IPS DF 6.9 (cell line): ENCODE measurements at places on chromosomes 16 and 17.

DNA sequence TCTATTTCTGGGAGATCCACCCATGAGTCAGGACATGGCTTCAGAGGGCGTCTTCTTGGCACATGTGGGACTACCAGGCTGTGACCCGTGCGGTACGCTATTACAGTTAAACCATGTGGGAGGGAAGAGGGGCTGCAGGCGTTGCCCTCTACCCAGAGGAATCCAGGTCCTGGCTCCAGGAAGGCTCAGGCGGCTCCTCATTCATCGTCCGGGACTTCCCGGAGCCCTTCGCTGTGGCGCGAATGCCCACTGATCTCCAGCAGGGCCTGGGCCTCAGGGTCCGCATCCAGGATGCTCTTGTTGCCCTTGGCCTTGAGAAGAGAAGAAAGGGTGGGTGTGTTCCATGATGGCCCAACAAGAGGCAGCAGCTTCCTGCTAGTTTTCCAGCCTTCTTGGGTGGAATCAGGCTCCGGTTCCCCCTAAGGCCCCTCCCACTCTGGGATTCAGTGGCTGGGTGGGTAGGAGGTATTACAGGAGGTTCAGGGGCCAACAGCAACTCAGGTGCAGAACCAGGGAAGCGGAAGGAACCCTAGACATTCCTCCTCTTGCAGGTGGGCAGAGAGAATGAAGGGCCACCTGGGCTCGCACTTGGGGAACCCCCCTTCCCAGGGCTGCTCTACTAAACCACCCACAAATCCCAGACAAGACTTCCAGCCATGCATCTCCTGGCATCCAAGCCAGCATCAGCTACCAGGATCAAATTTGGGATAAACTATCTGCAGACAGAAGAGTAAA, 24.6 kb downstream of the MEAK7 start:
- H3K36me3 ChIP-seq = no peaks in the 10 kb centered on the region
- no peak overlapping the region for H3K27ac ChIP-seq
- DNase-seq = no peak
- no peak overlapping the region for H3K4me3 ChIP-seq

DNA sequence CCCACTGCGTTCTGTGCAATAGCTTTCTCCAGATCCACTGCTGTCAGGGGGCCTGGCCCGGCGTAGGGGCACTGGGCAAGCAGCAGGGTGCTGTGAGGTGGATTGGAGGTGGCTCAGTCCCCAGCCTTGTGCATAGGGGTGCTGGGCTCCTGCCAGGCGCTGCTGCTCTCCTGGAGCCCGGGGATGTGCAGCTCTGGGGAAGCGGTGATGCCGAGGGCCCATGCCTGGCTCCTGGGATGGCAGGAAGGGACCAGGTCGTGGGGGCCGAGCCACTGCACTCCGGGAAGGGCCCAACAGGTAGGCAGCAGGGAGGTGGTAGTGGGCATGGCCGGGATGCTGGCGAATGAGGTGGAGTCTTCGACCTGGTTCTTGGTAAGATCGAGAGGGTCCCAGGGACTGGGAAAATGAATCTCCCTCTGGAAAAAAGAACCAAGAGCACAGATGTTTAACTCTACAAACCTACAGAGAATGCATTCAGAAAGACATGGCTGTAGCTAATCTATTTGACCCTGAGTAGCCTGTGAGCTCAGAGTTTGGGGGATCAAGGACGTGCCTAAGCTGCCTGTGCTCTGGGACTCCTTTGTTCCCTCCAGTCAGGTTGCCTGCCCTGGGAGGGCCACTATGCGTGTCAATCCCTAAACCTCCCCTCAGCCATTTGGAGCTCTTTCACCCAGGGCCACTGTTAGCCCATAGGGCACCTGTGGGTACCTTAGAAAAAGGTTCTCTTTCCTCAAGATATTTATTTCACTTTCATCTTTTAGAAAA, 6.6 kb upstream of the SUPT4H1 start:
- no peaks in the 10 kb centered on the region for H3K36me3 ChIP-seq
- H3K4me3 ChIP-seq = no peak overlapping the region
- no peak overlapping the region for H3K27ac ChIP-seq
- no peaks in the 10 kb centered on the region for H3K4me1 ChIP-seq
- H3K27me3 ChIP-seq = no peaks in the 10 kb centered on the region

DNA sequence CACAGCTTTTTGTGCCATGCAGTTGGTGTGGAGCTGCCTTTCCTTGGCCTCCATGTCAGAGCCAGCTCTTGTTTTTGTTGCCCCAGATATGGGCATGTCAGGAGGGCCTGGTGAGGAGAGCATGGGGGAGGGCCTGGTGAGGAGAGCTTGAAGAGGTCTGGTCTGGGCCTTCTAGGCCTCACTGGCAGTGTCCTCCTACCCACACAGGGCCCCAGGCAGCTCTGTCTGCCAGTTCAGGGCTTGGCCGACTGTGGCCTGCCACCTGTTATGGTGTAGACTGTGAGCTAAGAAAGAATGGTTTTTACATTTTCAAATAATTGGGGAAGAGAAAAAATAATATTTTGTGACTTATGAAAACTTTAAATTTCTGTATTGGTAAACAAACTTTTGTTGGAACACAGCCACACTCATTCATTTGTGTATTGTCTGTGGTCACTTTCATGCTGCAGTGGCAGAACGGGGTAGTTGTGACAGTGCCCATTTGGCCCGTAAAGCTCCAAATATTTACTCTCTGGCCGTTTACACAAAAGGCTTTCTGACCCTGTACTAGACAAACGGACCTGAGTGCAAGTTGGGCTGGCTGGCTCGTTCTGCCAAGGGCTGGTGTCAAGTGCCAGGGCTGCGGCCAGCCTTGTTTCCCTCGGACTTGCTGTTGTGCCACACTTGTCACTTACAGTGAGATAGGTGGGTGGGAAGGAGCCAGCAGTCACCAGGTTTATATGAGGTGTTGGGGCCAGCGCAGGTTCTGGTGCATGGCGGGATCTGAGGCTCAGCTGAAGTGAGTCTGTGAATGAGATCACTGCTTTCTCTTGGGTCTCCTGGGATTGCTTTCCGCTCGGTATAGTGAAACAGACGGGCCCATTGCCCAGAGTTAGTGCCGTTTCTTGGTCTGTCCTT, 18.2 kb downstream of the PGS1 start:
- no peak for DNase-seq
- H3K36me3 ChIP-seq = peaks cover 42% of the 10 kb centered on the region
- H3K27me3 ChIP-seq = no peaks in the 10 kb centered on the region

GRCh38 chr16:64808474-64808873, 313.4 kb downstream of the CDH11 start:
- DNase-seq = no peak
- H3K27me3 ChIP-seq = no peaks in the 10 kb centered on the region
- H3K36me3 ChIP-seq = no peaks in the 10 kb centered on the region
- H3K4me1 ChIP-seq = no peaks in the 10 kb centered on the region

- H3K27me3 ChIP-seq = peaks cover 15% of the 10 kb centered on the region; the same call in 1 of the 2 replicates
- no peaks in the 10 kb centered on the region for H3K36me3 ChIP-seq
- H3K4me1 ChIP-seq = peaks cover 2% of the 10 kb centered on the region; the same call in 1 of the 2 replicates
- H3K27ac ChIP-seq = no peak overlapping the region
These were observed 1.0 kb upstream of the SDK2 start for GRCh38 chr17:73645050-73645871.

DNA sequence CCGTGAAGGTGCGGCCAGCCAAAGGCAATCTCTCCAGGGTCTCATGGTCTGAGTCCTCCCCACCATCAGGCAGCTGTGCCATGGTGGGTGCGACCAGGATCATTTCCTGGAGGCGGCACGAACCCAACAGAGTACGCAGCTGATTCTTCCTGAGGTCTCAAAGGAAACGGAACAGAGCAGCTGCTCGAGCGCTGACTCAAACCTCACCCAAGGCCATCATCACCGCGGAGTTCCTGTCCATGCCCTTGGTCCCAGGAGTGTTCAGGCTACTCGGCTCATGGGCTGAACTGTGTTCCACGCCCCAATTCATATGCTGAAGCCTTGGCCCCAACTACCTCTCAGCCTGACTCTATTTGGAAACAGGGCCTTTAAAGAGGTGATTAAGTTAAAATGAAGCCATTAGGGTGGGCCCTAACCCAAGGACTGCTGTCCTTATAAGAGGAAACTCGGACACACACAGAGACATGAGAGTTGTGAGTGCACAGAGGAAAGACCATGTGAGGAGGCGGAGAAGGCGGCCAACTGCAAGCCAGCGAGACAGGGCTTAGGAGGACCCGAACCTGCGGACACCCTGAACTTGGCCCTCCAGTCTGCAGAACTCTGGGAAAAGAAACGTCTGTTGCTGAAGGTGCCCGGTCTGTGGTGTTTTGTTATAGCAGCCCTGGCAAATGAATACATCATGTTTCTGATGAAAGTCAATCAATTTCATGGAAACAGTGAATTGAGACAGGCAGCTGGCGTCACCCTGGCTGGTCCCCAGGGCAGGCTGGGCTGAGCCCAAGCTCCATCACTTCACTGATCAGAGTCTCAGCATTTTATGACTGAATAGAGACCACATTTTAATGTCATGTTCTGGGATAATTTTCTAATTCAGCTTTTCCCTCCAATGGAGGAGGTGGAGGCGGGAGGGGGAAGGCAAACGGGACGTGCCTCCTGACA, 13.7 kb downstream of the MXRA7 start:
- no peaks in the 10 kb centered on the region for H3K27me3 ChIP-seq
- H3K4me3 ChIP-seq = no peak overlapping the region
- no peak for DNase-seq
- peaks cover 10% of the 10 kb centered on the region for H3K4me1 ChIP-seq
- H3K36me3 ChIP-seq = no peaks in the 10 kb centered on the region
- H3K27ac ChIP-seq = no peak overlapping the region

DNA sequence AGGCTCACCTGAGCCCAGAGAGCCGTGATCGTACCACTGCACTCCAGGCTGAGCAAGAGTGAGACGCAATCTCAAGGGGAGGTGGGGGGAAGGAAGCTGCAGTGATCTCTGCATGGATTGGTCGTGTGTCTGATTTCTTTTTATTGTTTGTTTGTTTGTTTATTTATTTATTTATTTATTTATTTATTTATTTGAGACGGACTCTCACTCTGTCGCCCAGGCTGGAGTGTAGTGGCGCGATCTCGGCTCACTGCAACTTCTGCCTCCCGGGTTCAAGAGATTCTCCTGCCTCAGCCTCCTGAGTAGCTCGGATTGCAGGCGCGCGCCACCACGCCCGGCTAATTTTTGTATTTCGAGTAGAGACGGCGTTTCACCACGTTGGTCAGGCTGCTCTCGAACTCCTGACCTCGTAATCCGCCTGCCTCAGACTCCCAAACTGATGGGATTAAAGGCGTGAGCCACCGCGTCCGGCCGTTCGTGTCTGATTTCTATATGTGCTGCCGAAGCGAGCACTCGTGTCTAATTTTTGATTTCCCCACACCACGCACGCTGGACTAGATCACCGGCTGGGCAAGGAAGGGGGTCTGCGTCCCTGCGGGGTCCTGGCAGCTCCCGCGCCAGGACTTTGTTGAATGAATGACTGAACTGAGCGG, 448 bp upstream of the TNFRSF12A start:
- peaks cover 10% of the 10 kb centered on the region for H3K4me1 ChIP-seq
- H3K36me3 ChIP-seq = peaks cover 12% of the 10 kb centered on the region
- H3K4me3 ChIP-seq = peak overlapping the region; percentile 41; the same call in 1 of the 2 replicates
- no peak overlapping the region for H3K27ac ChIP-seq
- DNase-seq = no peak
